ENCODE measurements at places on chromosomes 5 and 9.

DNA sequence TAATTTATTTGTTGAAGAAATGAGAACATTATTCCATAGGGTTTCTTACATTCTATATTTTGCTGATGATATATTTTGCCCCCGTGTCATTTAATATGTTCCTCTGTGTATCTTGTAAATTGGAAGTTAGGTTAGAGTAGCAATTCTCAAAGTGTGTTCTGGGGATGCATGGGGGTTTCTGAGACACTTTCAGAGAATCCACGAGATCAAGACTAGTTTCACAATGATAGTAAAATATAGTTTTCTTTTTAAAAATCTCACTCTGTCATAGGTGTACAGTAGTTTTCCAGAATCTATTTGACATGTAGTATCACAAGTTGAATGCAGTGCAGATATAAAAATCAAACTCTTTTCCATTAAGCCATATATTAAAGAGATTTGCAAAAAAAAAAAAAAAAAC lies 488.6 kb upstream of the SGCD start:
- no peak for DNase-seq

DNA sequence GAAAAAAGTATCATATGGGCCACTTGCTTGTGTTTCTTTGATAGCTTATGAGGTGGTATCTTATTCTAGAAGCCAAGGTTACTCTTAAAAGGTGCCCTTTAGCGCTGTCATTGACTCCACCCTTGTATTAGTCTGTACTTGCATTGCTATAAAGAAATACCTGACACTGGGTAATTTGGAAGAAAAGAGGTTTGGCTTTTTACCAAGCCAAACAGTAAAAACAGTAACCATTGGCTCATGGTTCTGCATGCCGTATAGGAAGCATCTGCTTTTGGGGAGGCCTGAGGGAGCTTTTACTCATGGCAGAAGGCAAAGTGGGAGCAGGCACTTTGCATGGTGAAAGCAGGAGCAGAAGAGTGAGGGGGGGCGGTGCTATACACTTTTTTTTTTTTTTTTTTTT lies 87.4 kb downstream of the TEK start:
- DNase-seq = no peak

DNA sequence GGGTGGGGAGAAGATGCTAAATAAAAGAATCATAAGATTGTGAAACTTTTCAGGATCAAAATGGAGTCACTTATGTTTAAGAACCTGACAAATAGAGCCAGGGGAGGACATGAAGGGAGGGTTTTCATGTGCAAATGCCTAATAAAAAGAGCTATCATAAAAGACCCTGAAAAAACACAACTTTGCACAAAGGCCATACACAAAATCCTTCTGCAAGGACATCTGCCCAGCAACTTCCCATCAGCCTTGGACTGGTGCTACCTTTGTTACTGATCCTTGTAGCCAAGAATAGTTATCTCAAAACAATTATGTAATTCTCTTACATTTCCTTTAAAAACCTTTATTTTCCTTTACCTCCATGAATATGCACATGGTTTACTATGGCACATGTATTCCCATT lies 63.0 kb downstream of the APBA1 start:
- DNase-seq = no peak

GRCh38 chr5:167797933-167798332 lies 493.5 kb upstream of the WWC1 start:
- no peak for DNase-seq

DNA sequence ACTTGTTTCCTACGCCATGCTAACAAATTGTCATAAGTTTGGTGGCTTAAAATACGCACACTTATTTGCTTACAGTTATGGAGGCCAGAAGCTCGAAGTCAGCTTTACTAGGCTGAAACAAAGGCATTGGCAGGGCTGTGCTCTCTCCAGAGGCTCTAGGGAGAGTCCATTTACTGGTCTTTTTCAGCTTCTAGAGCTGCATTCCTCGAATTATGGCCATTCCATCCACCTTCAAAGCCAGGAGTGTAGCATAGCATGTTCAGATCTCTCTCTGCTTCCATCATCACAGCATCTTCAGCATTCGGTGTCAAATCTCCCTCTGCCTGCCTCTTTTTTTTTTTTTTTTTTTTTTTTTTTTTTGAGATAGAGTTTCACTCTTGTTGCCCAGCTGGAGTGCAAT lies 670.2 kb downstream of the ACTL7B start:
- DNase-seq = no peak

- no peak for DNase-seq
Observed at GRCh38 chr5:12845549-12846159, 941.4 kb upstream of the CTNND2 start.

GRCh38 chr5:38473008-38473407 lies 83.4 kb downstream of the LIFR start:
- DNase-seq = no peak

GRCh38 chr5:102782217-102782872 lies 27.2 kb downstream of the PAM start:
- DNase-seq = no peak

GRCh38 chr9:128254362-128254761 lies 21.4 kb downstream of the GOLGA2 start:
- no peak for DNase-seq

- no peak for DNase-seq
Observed at GRCh38 chr5:75601996-75602395, 9.3 kb upstream of the ANKDD1B start.

DNA sequence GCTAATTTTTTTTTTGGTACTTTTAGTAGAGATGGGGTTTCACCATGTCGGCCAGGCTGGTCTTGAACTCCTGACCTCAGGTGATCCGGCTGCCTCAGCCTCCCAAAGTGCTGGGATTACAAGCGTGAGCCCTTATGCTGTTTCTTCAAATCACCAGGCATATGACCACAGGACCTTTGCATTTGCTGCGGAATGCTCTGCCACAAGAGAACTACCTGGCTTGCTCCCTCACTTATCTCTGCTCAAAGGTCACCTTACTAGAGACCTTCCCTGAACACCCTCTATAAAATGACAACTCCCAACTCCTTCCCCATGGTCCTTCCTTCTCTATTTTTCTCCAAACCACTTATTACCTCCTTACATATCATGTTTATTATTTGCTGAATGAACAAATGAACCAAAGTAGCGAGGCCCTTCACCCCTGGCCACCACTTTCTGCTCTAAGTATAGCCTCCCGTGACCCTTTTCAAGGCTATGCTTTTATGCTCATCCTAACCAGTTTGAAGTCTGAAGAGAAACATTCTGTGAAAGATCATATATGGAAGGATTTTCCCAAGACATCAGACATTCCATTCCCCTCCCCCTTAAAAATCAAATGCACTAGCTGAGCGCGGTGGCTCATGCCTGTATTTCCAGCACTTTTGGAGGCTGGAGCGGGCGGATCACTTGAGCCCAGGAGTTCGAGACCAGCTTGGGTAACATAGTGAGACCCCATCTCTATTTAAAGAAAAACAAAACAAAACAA lies 1.3 kb downstream of the ZER1 start:
- no peak for DNase-seq

DNA sequence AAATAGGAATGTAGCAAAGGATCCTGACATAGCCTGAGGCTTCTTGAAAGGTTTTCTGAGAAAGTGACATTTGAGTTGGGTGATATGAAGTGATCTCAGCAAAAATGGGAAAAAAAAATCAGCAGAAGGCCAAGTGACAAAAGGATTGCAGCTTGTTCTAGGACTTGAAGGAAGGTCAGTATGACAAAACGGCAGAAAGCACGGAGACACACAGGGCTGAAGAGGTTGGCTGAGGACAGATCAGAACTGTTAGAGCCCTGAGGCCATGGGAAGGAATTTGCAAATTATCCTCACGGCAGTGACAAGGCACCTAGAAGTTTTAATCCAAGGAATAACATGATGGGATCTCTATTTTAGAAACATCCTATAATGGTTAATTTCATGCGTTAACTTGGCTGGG lies 31.0 kb downstream of the TRIM32 start:
- DNase-seq = no peak

GRCh38 chr5:74257060-74257527 lies 383.4 kb downstream of the ENC1 start:
- DNase-seq = no peak

GRCh38 chr9:74949859-74950855 lies 2.6 kb downstream of the C9orf40 start:
- DNase-seq = no peak

DNA sequence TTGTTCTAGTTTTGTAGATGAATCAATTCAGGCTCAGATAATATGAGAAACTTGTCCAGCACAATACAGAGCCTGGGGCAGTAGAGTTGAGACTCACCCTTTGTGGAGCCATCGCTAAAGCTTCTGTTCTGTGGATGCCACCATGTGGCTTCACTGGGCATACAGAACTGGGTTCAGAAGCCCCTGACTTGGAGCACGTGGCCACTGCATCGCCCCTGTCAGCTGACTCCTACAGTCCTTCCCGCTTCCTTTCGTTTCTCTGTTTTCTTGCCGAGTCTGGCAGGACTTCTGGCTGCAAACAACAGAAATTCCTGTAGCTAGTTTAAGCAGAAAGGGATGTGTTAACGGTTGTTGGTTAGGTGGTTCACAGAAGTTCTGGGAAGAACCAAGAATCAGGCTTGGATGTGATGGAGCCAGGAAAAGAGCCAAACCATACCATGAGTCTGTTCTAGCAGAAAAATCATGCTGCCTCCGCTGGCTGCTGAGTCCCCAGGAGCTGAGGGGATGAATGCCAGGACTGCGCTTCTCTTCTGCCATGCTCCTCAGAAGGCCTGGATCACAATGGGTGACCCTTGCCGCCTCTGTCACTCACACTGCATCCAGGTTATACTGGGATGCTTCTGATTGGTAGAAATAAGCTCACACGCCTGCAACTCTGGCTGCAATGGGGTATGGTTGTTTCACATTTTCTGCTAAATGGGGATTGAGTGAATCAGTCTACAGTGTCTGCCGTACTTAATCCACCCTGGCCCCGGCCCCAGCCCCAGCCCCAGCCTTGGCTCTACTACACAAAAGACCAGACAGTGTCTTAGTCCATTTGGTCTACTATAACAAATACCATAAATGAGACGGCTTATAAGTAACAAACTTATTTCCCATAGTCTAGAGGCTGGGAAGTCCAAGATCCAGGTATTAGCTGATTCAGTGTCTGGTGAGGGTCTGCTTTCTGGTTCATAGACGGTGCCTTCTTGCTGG lies 262.5 kb downstream of the GOLPH3 start:
- no peak for DNase-seq

- DNase-seq = no peak
Observed at GRCh38 chr5:74476819-74477453, 163.6 kb downstream of the ENC1 start.

- DNase-seq = no peak
Observed at GRCh38 chr5:95718203-95718602, 12.9 kb upstream of the RHOBTB3 start.

DNA sequence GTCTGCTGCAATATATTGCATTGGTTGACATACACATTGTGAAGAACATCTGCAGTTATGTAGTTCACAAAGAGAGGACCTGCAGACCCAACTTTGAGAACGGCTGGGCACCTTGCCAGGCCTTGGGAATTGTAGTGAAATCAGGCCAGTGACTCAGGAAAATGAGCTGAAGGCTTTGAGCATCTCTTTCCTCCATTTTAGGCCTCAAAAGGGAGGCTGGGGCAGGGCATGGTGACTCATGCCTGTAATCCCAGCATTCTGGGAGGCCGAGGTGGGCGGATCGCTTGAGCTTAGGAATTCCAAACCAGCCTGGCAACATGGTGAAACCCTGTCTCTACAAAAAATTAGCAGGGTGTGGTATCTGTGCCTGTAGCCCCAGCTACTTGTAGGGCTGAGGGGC lies 1.4 kb upstream of the IPPK start:
- no peak for DNase-seq

DNA sequence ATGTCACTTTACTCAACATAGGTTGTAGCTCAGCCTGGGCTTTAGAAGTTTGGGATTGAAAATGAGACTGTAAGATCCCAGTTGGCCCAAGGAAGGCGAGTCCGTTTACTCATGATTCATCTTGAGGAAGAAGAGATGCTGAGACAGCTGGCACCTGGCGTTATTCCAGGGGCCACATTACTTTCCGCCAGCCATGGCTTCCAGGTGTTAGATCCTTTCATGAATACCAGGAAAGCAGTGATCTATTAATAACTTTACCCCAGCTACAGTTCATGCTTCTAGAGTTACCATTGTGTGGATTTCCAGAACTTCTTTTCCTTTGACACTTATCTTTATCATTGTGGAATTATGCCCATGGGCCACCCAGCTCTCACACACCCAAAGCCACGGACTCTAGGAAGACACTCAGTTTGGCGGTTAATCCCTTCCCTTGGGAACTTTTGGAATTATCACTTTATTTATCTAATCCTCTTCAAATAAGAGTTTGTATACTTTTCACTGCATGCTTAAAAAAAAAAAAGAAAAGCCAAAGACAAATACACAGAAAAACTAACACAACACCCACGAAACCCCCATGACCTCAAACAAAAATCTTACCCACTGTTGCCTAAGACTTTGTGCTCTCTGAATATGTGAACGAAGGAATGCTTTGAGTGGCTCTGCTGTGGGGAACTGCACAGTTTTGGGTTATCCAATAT lies 26.9 kb downstream of the RAI14 start:
- no peak for DNase-seq

GRCh38 chr9:138097501-138097991 lies 220.0 kb downstream of the CACNA1B start:
- DNase-seq = no peak

DNA sequence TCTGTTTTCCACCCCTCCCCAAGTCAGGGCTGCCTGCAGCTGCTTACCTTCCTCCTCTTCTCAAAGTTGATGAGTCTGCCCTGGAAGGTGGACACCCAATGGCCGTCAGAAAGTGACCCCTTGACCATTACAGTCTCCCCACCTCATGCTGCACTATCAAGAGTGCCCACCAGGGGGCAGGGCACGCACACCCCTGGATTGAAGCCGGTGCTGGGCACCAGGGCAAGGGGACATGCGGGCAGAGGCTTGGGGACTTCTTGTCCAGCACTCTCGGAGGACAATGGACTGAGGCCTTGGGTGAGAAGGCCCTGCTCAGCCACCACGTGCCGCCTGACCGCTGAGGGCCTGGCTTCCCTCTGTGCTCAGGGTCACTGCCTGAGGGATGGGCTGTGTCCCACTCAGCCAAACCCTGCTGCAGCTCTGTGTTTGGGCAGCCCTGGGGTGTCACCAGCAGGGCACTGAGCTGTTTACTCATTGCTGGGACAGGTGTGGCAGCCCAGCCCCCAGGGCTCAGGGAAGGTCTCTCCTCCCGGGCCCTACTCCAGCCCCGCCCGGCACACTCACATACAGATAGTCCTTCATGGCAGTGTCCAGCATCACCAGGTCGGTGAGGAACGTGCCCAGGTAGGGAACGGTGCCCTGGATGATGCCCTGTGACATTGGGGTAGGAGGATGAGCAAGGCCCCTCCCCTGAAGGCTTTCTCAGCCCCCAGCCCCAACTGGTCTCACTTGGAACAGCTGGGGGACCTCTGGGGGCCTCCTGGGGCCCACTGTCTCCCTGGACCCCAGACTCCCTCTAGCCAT lies 17.7 kb downstream of the RALGDS start:
- peak; percentile 33 for DNase-seq

DNA sequence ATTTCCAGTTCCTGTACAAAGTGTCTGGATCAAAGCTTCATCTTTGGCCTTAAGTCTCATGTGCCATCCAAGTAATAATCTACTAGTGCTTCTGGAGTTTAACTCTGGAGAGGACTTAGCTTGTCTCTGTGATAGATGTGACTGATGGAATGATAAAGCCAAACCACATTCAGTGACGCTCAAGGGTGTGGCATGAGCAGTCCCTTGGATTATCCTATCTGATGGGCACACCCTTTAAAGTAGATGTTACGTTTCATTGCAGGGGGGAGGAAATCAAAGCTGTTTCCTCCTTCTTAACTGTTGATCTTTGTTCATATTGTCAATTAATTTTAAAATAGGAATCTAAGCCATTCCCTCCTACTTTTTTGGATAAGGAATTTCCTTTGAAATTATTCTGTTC lies 8.5 kb upstream of the EGFLAM start:
- DNase-seq = no peak

GRCh38 chr5:114118511-114118910 lies 243.4 kb upstream of the KCNN2 start:
- DNase-seq = no peak
